Fibroblast of pulmonary artery (primary cell): ENCODE measurements at places on chromosomes 4 and X.

- DNase-seq, result no peak
Measured at GRCh38 chrX:91279479-91279878, 155.2 kb upstream of the PABPC5 start.

GRCh38 chr4:38076153-38076669, 116.0 kb downstream of the PTTG2 start:
- no peak for DNase-seq

DNA sequence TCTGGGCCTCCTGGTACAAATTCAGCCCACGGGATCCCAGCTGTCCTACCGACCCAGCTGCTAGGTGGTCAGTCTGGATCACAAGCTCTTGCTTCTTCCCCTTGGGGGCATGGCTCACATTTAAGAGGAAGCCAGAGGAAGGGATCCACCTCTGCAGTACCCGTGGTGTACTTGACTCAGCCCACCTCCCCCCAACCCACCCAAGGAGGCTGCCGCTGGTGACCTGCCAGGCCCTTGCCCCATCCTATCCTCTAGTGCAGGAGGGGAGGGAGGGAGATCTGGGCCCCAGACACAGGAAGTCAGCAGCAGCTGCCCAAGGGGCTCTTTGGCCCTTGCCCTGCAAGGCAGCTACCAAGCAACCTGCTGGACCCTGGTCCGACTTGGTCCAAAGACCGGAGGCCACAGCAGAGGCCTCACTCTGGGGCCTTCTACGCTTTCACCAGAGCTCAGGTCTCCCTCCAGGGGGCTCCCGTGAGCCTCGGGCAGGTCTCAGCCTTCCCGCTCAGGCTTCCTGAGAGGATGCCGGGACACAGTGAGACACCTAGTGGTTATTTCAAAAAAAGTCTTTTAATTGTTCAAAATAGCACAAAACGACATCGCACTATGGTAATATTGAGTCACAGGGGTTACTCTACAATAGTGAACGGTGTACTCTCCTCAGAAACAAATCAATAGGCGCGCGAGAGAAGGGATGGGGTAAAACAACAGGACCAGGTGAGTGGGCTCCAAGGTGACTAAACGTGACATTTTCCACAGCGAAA, 2.7 kb upstream of the RENBP start:
- DNase-seq, result peak; percentile 84

DNA sequence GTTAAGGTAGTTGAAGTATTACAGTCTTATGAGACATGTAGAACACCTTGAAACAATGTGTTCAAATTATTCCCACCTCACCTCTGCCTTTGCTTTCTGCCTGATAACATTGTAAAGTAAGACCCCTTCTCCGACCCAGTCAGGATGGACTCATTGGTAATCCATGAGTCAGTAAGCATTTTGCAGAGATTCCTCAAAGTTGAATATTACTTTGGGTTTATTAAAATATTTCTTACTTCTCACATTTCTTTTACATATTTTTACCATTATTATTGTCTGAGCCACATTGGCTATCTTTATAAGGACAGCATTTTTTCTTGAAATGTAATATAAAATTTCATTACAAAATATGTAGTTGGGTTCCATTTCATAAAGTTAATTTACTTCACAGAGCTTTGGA, 201.6 kb downstream of the BMPR1B start:
- no peak for DNase-seq

DNA sequence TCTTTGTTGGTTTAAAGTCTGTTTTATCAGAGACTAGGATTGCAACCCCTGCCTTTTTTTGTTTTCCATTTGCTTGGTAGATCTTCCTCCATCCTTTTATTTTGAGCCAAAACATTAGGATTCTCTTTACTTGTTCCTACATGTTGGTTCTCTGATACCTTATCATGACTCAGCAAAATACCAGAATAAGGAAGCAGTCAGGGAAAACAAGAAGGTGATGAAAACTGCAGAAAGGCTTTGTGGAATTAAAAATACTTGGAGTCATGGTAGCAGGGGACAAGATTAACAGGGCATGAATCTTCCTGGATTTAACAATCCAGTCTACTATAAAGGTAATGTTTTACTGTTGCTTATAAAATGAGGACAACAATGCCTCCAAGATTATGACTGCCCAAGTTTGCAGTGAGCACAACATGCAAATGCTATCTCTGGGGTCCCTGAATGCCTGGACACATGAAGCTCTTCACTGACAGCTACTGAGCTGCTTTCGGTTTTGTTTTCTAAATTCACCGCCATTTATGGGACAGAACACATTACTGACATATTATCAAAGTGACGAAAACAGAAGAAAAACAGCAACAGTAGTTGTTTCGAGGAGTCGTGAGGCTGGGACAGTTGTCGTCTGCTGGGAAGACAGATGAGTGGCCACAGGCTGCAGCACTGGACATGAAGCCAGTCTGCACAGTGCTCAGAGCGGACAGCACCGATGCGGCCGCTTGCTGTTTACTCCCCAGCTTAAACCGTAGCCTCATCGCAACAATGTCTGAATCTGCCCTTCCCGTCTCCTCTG, 174.5 kb upstream of the DKK2 start:
- peak; percentile 41 for DNase-seq

DNA sequence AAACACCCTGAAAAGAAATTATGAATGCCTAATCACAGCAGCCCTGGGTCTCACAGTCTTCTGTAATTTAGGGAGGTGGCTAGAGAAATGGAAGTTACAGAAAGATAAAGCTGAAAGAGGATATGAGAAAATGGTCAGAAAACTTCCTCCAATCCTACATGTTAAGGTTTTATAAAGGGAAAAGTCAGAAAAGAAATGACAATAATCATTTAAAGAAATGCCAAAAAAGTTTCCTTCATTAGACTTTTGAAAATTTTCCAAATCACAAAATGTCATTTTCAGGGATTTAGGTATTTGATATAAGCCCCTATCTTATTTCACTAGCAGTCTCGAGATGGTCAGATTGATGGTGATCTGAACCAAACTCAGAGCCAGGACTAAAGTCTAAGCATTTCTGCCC, 276.2 kb downstream of the CHIC1 start:
- DNase-seq, result no peak

- no peak for DNase-seq
Measured at GRCh38 chr4:70531981-70532380, 13.6 kb downstream of the AMTN start.

- DNase-seq, result no peak
Measured at GRCh38 chr4:25310066-25310802, 2.3 kb upstream of the ZCCHC4 start.

DNA sequence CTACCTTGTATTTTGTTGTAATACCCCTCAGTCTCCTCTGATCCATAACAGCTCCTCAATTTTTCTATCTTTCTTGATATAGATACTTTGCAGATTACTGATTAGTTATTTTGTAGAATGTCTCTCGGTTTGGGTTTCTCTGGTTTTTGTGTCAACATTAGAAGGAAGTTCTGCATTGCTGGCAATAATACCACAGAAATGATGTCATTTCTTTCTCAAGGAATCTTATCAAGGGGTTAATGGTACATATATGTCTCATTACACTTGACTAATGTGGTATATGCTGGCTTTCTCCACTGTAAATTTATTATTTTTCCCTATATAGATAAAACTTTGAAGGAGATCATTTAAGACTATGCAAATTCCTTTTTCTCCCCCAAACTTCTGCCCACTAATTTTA, 183.6 kb upstream of the DKK2 start:
- DNase-seq, result peak; percentile 10
